ENCODE measurements at places on chromosomes 7 and 10.

- DNase-seq, result no peak
Measured at GRCh38 chr7:30752979-30753378, 1.0 kb downstream of the INMT start.

DNA sequence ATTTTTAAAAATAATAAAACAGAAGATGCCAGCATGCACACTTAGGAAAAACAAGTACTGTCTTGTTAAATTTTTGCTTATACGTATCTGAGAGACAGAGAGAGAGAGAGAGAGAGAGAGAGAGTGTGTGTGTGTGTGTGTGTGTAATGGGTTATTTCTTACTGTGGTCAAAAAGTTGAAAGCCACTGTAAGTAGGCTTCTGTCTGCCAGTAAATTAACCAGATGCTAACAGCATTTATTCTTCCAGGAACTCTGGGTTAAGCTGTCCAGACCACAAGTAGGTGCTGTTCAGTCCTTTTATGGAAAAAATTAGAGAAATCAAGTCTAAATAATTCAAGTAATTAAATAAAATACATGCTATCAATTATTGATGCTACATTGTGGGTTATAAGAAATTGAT is 39.7 kb downstream of the RNF32 start:
- DNase-seq, result no peak

- DNase-seq, result peak; percentile 63
Measured at GRCh38 chr7:240887-241421, 48.6 kb downstream of the FAM20C start.

- peak; percentile 6 for DNase-seq
Measured at GRCh38 chr10:125584954-125585353, 98.0 kb downstream of the TEX36 start.

DNA sequence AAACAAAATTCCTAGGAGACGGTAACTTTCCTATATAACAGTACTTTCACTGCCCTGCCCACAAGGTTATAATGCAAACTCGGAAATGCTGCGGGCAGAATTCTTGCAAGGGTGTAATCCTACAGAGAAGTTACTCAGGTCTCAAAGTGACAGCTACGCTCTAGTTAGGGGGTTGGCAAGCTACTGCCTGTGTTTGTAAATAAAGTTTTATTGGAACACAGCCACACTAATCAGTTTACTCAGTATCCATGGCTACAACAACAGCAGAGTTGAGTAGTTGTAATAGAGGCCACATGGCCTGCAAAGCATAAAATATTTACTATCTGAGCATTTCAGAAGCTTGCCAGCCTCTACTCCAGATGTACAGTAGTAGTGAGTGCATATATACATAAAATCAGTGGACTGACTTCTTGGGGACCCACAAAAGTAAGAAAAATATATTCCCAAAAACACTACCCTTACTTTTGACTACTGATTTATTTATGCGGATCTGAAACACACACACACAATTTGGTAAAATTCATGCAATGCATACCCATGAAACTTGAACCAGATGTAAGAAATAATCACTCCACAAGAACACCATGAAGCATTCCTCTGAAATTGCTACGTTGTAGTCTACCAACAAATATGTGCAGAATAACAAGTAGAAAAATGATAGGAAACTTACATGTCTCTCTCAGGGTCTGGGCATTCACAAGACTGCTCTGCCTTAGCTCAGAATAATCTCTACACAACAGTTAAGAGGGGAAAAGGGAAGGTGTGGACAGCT is 53.0 kb downstream of the SMURF1 start:
- DNase-seq, result no peak
